ENCODE measurements at places on chromosomes 1 and 21.
A peak's percentile ranks its signal among the peaks of the same experiment; 100 is the strongest.

GRCh38 chr1:119275145-119276134 lies 93.1 kb upstream of the HAO2 start:
- peak; percentile 56 for DNase-seq

- DNase-seq, result no peak
Measured at GRCh38 chr1:93689521-93690223, 8.0 kb upstream of the BCAR3 start.

GRCh38 chr1:231390071-231390470 lies 32.0 kb downstream of the EGLN1 start:
- no peak for DNase-seq

DNA sequence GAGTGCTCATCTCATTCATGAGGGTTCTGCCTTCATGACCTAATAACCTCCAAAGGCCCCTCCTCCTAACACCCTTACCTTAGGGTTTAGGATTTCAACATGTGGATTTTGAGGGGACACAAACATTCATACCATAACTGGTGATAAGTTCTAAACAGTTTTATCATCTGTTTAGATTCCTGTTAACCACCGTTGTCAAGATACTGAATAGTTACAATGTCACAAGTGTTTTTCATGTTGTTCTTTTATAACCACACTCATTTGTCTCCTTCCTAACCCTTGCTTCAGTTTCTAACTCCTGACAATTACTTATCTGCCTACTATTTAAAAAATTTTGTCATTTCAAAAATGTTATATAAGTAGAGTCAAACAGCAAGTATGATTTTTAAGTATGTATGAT lies 86.0 kb downstream of the NCAM2 start:
- no peak for DNase-seq

DNA sequence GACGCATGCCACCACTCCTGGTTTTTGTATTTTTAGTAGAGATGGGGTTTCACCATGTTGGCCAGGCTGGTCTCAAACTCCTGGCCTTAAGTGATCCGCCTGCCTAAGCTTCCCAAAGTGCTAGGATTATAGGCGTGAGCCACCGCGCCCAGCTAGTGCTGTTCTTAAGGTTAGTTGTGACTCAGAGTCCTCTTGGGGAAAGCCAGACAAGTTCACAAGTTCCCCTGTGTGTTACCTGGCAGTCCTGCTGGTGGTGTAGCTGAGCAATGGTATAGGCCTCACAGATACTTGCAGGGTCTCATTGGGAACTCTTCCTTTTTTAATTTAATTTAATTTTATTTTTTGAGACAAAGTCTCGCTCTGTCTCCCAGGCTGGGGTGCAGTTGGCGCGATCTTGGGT lies 10.6 kb downstream of the CFAP126 start:
- DNase-seq, result no peak

DNA sequence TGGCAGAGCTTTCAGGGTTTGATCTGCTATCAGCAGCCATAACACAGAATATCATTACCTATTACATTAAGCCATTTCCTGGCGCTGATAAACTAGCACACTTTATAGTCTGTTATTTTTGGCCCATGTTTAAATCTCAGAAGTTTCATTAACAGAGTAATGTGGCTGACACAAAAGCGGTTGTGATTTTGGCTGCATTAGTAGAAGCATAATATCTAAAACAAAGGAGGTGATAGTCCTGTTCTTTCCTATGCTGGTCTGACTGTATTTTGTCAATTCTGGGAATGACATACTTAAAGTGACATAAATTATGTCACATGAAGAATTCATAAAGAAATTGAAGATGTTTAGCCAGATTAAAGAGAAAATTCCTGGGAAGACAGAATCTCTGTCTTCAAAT lies 151.3 kb upstream of the KCND3 start:
- DNase-seq, result no peak

GRCh38 chr1:244349103-244349531 lies 102.6 kb downstream of the ADSS2 start:
- no peak for DNase-seq

- no peak for DNase-seq
Measured at GRCh38 chr1:226825037-226825745, 45.2 kb upstream of the PSEN2 start.

DNA sequence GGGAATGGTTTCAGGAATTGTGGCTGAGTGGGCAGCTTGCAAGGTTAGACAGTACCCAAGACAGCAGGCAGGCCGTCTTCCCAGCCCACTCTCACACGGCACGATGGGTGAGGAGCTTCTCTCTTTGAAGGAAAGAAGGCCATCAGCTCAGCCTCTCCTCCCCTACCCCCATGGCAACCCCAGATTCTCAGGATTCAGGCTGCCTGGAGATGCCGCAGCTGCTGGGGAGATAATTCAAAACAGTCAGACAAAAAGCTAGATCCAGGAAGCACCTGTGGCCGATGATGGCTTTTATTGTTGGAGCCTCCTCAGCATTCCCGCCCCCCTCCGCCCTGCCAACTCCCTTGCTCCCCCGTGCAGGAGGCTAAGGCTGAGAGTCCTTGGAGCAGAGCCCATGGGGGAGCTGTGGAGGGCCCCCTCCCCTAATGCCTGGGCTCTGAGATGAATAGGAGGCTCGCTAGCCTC lies 220.5 kb downstream of the TRABD2B start:
- peak; percentile 34 for DNase-seq

DNA sequence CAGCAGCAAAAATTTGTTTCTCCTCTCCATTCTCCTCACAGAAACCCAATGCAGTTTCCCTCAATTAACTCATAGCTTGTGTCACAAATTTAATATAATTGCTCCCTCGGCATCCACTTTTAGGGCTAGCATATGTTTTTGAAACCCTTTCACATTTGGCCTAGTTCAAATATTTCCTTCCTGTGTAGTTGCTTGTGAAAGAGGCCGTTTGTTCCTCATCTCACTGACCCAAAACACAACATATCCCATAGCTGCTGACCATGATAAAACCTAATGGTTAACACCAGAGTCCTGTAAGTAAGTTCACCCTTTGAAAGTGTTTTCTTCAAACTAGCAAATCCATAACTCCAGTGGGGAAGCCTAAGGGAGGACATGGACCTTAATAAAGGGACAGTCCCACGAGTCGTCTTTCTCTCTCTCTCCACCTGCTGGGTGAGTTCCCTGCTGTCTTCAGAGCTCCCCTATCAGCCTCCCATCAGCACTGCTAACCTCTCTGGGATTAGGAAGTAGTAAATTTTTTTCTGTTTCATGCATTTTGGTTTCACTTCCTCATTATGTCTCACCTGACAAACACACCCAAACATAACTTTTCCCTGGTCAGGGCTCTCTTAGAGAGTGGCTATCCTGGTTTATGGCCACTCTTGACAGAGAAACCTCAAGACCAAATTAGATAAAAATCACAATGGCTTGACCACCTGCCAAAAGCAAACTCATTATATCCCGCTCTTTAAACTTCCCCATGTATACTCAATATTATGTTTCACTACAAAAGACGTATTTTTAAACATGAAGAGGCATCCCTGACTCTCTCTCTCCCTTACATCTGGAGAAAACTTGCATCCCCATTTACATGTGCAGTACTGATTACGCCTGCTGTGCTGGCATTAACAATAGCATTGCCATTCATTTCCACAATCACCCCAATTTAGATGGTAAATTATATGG lies 177.7 kb upstream of the HP1BP3 start:
- peak; percentile 84 for DNase-seq

DNA sequence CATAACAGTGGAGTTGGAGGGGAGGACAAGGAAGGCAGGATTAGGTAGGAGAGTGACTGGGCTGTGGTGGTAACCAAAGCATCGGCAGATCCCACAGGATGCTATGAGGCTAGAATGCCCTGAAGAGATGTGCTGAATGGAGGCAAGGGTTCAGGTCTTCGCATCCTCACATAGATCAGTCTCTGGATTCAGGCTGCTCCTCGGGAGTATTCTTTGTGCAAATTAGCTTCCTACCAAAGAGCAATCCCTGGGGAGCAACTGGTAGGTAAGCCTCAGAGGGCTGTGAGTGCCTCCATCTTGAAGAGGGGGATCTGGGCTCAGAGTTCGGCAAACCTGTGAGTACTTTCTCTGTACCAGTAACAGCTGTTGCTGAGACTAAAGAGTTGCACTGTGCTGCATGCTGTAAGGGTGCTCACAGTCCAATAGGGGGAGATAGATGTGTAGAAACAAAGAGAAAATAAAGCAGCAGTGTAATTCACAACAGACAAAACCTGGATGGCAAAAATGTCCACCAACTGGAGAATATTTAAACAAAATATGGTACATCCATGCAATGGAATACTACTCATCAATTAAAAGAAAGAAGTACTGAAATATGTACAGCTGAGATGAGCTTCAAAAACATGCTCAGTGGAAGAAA lies 322.4 kb upstream of the DEPDC1 start:
- peak; percentile 87 for DNase-seq

DNA sequence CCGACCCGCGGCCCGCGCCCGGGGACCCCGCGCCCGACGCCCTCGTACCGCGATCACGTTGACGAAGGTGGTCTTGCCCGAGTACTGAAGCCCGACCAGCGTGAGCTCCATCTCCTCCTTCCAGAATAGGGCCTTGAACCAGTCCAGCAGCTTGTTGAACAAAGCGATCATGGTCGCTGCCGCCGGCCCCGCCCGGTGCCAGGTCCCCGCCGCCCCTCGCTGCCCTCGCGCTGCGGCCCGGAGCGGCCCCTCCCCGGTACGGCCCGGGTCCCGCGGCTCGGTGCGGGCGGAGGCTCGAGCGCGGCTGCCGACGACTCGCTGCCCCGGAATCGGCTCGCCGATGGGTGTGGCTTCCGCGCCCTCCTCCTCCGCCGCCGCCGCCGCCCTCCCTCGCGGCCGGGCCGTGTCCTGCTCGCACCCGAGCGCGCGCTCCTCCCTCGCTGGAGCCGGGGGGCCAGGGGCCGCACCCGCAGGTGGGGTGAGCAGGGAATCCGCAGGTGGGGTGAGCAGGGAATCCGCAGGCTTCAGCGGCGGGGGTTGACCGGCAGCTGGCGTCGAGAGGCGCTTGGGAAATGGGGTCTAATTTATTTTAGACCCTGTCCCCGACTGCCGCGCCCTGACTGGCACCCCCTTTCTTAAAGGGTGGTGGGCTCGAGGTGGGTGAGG lies at the start of gene ARL8A:
TSS of gene ARL8A (minus strand) at position 336 of the 666 bp plus-strand sequence. CDS start at position 171, 165 bp downstream.
- peak; percentile 85 for DNase-seq

- no peak for DNase-seq
Measured at GRCh38 chr1:3061981-3062615, 6.9 kb upstream of the PRDM16 start.

- no peak for DNase-seq
Measured at GRCh38 chr1:201704439-201704792, 124.5 kb upstream of the IPO9 start.

DNA sequence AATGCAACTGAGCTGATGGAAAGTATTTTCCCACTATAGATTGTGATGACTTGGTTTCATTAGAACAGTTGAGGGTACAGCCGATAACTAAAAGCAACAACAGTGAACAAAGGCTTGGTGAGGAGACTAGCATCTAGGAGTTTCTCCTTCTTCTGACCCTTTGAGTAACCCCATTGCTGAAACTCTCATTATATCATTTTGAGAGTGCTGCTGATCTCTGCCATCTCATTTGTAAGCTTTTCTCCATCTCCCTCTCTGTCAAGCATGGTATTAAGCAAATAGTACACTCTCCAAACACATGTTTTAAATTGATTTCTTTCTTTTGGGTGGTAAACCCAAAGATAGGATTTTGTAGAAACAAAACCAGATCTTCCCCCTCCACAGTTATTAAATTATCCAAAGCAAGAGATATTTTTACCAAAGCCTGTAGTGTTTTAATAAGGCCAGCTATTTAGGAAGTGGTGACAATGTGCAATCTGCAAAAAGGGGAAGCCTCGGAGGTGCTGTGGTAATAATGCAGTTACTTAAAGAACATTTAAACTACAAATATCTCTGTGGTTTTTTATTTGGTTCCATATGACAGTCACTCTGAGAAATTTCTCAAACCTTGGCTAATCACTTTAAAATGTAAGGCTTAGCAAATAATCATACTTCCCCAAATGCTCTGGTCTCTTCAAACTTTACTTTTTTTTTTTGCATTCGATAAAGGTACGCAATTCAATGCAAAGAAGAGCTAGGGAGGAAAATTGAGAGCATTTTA lies 287.5 kb downstream of the HLX start:
- no peak for DNase-seq
